ENCODE measurements at places on chromosomes 3 and 15. TPM values are rescaled to one million over a fixed set of nuclear protein-coding genes. Genes with fewer than 3 reads are reported as not detected.
A peak's percentile ranks its signal among the peaks of the same experiment; 100 is the strongest.

- no peaks in the 10 kb centered on the region for H3K27me3 ChIP-seq
- DNase-seq: no peak
- no peak overlapping the region for H3K27ac ChIP-seq
- H3K4me3 ChIP-seq: no peak overlapping the region
Measured at GRCh38 chr15:58309963-58310928, 121.5 kb upstream of the LIPC start.

GRCh38 chr3:187572441-187572840 lies 97.8 kb downstream of the SST start:
- H3K36me3 ChIP-seq: no peaks in the 10 kb centered on the region
- no peak overlapping the region for H3K4me3 ChIP-seq
- no peak for DNase-seq
- H3K4me1 ChIP-seq: no peaks in the 10 kb centered on the region
- H3K27me3 ChIP-seq: no peaks in the 10 kb centered on the region
- H3K27ac ChIP-seq: no peak overlapping the region

DNA sequence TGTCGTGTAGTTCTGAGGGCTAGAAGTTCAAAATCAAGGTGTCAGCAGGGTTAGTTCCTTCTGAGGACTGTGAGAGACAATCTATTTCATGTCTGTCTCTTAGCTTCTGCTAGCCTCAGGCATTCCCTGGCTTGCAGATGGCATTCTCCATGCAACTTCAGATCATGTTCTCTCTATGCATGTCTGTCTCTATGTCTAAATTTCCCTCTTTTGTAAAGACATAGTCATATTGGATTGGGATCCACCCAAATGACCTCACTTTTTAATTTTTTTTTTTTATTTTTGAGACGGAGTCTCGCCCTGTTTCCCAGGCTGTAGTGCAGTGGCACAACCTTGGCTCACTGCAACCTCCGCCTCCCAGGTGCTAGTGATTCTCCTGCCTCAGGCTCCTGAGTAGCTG lies 104.6 kb downstream of the RAP2B start:
- H3K36me3 ChIP-seq: no peaks in the 10 kb centered on the region
- no peaks in the 10 kb centered on the region for H3K27me3 ChIP-seq
- no peak for DNase-seq
- H3K4me1 ChIP-seq: no peaks in the 10 kb centered on the region

GRCh38 chr3:13882876-13883275 lies 3.0 kb upstream of the WNT7A start:
- H3K27ac ChIP-seq: no peak overlapping the region
- DNase-seq: peak; percentile 52
- peaks cover 3% of the 10 kb centered on the region for H3K27me3 ChIP-seq
- no peaks in the 10 kb centered on the region for H3K36me3 ChIP-seq

- H3K36me3 ChIP-seq: peaks cover 7% of the 10 kb centered on the region
- H3K27ac ChIP-seq: no peak overlapping the region
- DNase-seq: no peak
- peaks cover 3% of the 10 kb centered on the region for H3K4me1 ChIP-seq
- no peak overlapping the region for H3K4me3 ChIP-seq
Measured at GRCh38 chr3:143648708-143649107, 199.6 kb downstream of the SLC9A9 start.

The ABI3BP gene
- 91.1 TPM for total RNA-seq

The FBLN2 gene
- total RNA-seq: 94.3 TPM

The ZNF620 gene
- 1.5 TPM for total RNA-seq
